Activated CD4-positive, alpha-beta T cell treated with anti-CD3 and anti-CD28 coated beads, Interleukin-2, amount 10 ng/mL, durations not matched to agents 7 days and 5 days (primary cell): ENCODE measurements at places on chromosomes 2 and 18. TPM values are rescaled to one million over a fixed set of nuclear protein-coding genes. Genes with fewer than 3 reads are reported as not detected.

The MDH1 gene
- total RNA-seq = 164 TPM

DNA sequence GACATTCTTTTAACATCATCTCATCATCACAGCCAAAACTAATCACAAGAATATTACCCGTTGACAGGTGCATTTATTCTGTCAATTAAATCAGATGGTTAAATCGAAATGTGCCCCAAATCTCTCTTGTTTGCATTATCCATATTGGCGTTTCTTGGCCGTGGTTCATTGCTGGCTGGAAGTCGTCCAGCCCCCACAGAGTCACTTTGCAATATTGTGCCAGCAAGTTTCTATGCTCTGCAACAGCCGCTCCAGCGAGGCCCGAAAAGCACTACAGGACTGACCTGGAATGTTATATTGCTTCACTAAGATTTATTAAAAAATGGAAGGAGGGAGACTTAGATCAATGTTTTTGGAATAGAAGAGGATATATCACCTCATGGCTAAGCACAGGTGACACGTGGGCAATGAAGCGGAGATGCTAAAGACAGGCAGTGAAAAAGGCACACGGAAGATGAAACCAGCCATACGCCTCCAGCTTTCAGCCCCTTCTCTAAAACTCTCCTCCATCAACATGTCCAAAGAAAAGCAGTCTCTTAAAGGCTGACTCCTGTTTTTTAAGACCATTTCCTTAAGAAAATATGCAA, 176.8 kb upstream of the VRK2 start:
- DNase-seq = no peak

DNA sequence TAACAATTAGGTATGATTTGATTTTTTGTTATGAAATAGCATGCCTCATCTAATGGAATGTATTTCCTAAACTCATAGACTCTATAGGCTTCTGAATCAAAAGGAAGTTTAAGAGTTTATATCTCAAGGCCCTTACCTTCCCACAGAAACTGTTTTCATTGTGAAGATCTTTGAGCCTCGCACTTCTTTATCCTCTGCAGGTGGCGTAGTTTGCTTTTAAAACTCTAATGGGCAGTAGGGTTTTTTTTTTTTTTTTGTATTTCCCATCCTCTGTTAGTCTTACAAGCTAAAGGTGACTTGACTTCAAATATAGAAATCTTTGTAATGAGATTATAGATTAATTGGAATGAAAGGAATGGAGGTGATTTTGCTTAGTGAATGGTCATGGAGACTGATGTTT, 28.3 kb downstream of the DYNC2LI1 start:
- no peak for DNase-seq

DNA sequence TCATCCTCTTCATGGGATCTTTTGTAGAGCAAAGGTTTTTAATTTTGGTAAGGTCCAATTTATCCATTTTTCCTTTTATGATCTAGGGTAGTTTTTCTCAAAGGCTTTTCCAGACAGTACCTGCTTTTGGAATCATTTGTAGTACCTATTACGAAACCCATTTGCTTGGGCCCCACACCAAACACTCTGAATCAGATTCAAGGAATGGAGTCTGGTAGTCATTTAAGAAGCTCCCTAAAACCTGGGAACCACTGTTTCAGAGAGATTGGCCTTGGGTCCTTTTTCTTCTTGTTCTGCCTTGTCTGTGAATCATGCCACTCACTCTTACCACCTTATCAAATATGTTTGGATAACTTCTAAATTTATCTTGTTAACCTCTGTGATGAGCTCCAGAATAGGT, 40.3 kb downstream of the OSBPL6 start:
- no peak for DNase-seq

DNA sequence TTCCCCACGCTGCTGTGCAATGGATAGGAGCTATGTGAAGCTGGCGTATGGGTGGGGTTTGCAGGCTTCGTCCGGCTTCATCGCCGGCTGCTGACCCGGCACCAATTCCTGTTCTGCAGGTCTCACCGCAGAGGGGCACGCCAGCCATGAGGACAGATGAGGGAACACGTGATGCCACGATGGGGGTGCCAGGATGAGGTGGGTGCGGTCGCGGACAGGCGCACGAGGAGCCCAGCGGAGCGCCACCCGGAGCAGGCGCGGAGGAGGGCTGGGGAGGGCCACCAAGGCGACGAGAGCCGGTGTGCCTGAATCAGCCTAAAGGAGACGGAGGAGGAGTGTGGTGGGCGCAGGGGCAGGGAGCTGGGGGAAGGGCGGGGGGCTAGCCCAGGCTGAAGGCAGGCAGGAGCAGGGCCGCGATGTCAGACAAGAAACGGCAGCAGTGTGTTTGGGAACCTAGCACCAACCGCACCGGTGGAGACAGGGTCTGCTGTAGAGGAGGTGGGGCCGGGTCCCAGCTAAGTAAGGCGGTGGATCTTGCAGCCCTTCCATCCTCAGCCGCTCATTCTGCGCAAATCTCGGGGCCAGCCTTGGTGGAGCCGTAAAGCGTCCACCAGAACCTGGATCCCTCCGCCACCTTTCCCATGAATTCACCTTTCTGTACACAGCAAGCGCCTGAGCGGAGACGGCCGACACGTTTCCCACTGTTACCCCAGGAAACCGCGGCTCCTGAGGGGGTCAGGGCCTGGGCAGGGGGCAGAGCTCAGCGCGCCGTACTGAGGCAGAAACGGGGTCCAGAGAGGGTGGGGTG, 17.0 kb upstream of the CD8A start:
- no peak for DNase-seq

- no peak for DNase-seq
Measured at GRCh38 chr18:5429681-5430080, 114.1 kb downstream of the EPB41L3 start.

- no peak for DNase-seq
Measured at GRCh38 chr2:229780856-229781773, 66.8 kb upstream of the DNER start.
